ENCODE measurements at places on chromosomes 16 and 17. TPM values are rescaled to one million over a fixed set of nuclear protein-coding genes. Genes with fewer than 3 reads are reported as not detected.
A peak's percentile ranks its signal among the peaks of the same experiment; 100 is the strongest.

DNA sequence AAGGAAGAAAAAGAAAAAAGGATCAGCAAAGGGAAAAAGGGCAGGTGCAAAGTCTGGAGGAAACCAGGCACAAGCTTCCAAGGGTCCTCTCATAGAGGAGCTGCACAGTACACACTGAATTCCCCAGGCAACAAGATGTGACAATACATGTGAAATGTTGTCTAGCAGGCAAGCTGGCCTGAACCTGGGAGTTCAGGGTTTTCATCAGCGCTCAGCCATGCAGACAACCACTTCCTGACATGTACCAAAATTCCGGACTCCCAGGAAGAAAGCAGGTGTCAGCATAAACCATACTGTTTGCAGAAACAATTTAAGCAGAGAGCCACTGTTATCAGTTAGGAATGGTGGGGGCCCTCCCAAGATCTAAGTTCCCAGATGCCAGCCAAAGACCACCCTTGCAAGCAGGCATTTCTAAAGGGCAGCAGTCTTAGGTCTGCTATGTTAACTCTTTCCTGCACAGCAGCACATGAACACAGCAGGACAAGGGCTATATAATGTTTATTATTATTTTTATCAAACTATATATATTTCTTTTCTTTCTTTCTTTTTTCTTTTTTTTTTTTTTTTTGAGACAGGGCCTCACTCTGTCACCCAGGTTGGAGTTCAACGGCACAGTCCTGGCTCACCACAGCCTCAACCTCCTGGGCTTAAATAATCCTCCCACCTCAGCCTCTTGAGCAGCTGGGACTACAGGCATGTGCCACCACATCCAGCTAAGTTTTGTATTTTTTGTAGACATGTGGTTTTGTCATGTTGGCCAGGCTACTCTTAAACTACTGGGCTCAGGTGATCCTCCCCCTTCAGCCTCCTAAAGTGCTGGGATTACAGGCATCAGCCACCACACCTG, 10.1 kb downstream of the TK2 start:
- no peak for DNase-seq

CHST6 gene
- 1.9 TPM for total RNA-seq

DNA sequence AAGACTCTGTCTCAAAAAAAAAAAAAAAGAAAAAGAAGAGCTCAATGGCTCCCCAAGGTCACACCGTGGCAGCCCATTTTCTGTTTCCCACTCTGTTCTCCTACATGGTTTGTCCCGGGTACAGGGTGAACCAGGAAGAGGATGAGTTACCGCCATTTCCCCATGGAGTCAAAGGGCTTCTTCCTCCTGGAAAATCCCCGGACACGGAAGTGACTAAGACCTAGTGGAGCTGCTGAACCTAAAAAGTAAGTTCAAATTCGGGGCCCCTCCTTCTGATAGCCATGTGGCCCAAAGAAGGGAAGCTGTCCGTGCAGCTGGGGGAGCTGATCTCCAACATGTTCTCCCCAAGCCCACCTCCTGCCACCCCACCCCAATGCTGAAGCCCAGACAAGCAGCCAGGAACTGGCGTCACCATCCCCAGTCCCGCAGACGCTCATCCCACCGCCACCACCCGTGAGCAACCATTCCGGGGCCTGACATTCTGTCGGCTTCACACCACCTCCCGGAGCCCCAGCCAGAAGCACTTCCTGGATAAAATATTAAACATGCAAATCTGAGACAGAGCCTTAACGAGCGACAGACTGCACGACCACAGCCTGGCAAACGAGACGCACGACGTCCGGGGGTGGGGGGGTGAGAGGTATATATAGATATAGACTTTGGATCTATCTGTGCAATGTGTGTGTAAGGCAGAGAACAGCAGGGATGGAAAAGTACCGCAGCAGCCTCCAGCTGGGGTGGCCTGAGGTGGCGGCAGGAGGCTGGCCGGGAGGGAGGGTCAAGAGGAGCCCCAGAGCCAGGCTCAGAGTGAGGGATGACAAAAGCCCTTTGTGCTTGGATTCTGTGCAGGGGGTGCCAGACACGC, 17.6 kb downstream of the EPOP start:
- peak; percentile 45 for DNase-seq

GRCh38 chr17:83127431-83128160, 48.2 kb downstream of the METRNL start:
- DNase-seq = no peak

GRCh38 chr16:69166221-69166833, 20.6 kb upstream of the SNTB2 start:
- DNase-seq = peak; percentile 57

DNA sequence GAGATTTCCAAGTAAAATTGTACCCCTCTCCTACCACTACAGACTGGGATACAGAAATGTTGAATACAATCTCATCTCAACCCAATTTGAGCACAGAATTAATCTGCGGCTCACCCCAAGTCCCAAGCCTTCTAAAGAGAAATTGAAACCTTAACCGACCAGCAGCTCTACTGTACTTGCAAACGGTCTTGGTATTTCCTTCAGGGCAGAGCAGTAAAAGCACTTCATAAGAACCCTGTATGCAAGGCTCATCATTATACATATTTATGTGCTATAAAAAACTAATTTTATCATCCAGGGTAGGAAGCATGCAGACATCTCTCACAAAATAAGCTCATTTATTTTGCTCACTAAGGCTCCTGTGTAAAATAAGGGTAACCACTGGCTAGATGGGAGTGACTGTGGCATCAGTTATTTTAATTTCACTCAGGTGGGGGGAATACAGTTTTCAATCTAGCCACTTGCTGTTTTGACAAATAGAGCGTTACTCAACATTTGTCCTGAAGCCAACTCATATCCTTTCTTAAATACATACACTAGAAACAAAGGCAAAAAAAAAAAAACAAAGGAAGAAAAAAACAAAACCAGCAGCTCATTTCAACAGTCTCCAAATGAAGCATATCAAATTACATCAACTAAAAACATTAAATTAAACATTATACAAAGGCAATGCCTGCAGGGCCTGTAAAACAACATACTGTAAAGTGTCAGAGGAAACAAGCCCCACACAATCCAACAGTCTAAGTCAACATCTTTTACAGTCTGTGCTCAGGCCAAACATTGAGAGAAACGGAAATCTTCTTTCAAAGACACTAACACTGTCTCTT, 65.0 kb downstream of the PARN start:
- peak; percentile 61 for DNase-seq
